ENCODE measurements at places on chromosomes 4 and X. TPM values are rescaled to one million over a fixed set of nuclear protein-coding genes. Genes with fewer than 3 reads are reported as not detected.

AFF2 gene
- total RNA-seq = 3.2 TPM

BST1 gene
- total RNA-seq = 1.8 TPM

ADAM29 gene
- not detected for total RNA-seq

KCND1 gene
- total RNA-seq = 3.3 TPM

PRRG3 gene
- total RNA-seq = not detected

DRD5 gene
- not detected for total RNA-seq

PPEF2 gene
- total RNA-seq = not detected

TNMD gene
- not detected for total RNA-seq

GATA1 gene
- total RNA-seq = not detected

GAGE12E gene
- total RNA-seq = not detected

DNA sequence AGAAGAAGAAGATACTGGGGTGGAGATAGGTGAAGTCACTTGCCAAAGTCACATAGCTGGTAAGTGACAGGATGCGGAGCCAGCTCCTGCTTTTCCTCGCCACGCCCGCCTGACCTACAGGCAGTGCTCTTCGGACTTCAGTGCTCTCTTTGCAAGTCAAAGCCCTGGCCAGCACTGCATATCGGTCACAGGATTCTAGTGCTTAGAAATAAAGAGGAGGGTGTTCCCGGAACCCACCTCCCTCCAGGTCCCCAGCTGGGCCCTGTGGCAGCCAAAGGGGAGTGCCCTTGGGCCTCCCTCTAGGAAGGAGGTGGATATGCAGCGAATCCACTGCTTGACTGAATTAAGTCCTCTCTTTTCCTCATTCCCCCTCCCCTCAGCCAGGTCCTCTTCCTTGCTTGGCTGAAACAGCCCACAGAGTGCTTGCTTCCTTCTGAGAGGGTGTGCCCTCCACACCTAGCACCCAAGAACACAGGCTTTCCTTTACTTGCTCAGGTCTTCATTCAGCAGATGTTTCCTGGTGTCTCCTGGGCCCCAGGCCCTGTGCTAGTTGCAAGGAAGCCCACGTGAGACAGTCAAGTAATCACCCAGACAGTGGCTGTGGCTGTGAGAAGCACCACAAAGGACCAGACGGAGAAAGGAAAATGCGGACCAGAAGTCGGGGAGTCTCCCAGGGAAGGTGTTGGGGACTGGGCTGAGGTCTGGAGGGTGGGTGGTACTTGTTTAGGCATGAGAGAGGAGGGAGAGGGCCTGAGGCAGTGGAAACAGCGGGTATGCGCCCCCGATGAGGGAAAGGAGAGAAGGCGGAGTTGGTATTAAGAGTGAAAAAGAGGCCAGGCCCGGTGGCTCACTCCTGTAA is 14.0 kb upstream of the HMGB3 start:
- H3K36me3 ChIP-seq = no peaks in the 10 kb centered on the region
- H3K27ac ChIP-seq = no peak overlapping the region
- no peak overlapping the region for H3K4me3 ChIP-seq
- H3K27me3 ChIP-seq = no peaks in the 10 kb centered on the region
- no peaks in the 10 kb centered on the region for H3K4me1 ChIP-seq

GRCh38 chrX:138690591-138690990 is 20.9 kb downstream of the FGF13 start:
- no peak overlapping the region for H3K27ac ChIP-seq
- H3K27me3 ChIP-seq = no peaks in the 10 kb centered on the region
- no peaks in the 10 kb centered on the region for H3K4me1 ChIP-seq
- H3K4me3 ChIP-seq = no peak overlapping the region
- no peak for DNase-seq

- DNase-seq = no peak
- no peaks in the 10 kb centered on the region for H3K4me1 ChIP-seq
- H3K36me3 ChIP-seq = no peaks in the 10 kb centered on the region
- H3K27ac ChIP-seq = no peak overlapping the region
Observed at GRCh38 chr4:172141025-172141424, 327.8 kb downstream of the GALNTL6 start.

DNA sequence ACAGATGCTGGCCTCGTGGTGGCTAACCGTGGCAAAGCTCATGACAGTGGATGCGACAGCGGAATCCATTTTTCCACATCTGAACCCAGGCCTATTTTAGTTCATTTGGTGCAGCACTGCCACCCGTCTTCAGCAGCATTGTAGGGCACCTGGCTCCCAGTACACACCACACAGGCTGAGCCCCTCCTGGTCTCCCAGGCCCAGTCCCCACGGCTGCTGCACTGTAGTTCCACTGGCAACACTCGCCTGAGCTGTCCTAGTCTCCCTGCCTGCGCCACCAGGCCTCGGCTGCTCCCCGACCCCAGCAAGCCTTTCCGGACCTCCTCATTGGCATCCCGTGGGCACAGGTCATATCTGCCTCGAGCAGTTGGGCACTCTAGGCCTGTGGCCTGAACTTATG is 76.2 kb downstream of the MTMR1 start:
- H3K27ac ChIP-seq = no peak overlapping the region
- H3K27me3 ChIP-seq = no peaks in the 10 kb centered on the region
- no peaks in the 10 kb centered on the region for H3K36me3 ChIP-seq
- no peak overlapping the region for H3K4me3 ChIP-seq

DNA sequence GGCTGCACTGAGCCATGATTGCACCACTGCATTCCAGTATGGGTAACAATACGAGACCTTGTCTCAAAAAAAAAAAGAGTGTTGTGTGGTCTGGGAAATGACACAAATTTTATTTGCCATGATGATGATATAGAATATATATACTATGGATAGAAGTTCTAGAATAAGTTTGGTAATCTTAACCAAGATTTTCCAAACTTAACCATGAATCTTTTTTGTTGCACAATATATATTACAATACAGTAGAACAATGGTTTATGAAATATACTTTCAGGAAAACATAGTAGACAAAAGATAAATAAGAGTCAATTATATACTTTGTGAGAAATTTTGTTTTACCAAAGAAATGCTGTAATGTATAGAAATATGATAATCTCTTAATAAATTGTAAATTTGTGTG is 34.8 kb downstream of the MFSD8 start:
- DNase-seq = no peak
- no peak overlapping the region for H3K27ac ChIP-seq
- no peaks in the 10 kb centered on the region for H3K4me1 ChIP-seq
- H3K27me3 ChIP-seq = no peaks in the 10 kb centered on the region

- no peaks in the 10 kb centered on the region for H3K36me3 ChIP-seq
- no peaks in the 10 kb centered on the region for H3K27me3 ChIP-seq
- H3K27ac ChIP-seq = no peak overlapping the region
- no peak for DNase-seq
- H3K4me1 ChIP-seq = no peaks in the 10 kb centered on the region
Observed at GRCh38 chr4:85488416-85488815, 13.5 kb downstream of the ARHGAP24 start.

GRCh38 chr4:85659610-85660218 is 184.8 kb downstream of the ARHGAP24 start:
- H3K4me1 ChIP-seq = no peaks in the 10 kb centered on the region
- no peak for DNase-seq
- no peaks in the 10 kb centered on the region for H3K27me3 ChIP-seq
- H3K27ac ChIP-seq = no peak overlapping the region

- peaks cover 16% of the 10 kb centered on the region for H3K4me1 ChIP-seq
- peaks cover 11% of the 10 kb centered on the region for H3K36me3 ChIP-seq
- no peaks in the 10 kb centered on the region for H3K27me3 ChIP-seq
- no peak for DNase-seq
- H3K27ac ChIP-seq = no peak overlapping the region
- no peak overlapping the region for H3K4me3 ChIP-seq
Observed at GRCh38 chr4:48639807-48640206, 140.3 kb downstream of the FRYL start.

- DNase-seq = no peak
- no peak overlapping the region for H3K4me3 ChIP-seq
- no peak overlapping the region for H3K27ac ChIP-seq
Observed at GRCh38 chrX:69144838-69145680, 20.2 kb downstream of the PJA1 start.

- no peaks in the 10 kb centered on the region for H3K4me1 ChIP-seq
- no peaks in the 10 kb centered on the region for H3K36me3 ChIP-seq
- H3K4me3 ChIP-seq = no peak within 1 kb of the TSS
- no peaks in the 10 kb centered on the region for H3K27me3 ChIP-seq
- peak; percentile 18 for DNase-seq
Observed at GRCh38 chr4:151276787-151277562, at the start of gene PRSS48. Gene PRSS48, plus strand, starts transcription at chr4:151277161. Its CDS starts 12 bp downstream, at chr4:151277173.

GRCh38 chrX:68079961-68080360 is 353.3 kb downstream of the OPHN1 start:
- no peak for DNase-seq
- H3K36me3 ChIP-seq = no peaks in the 10 kb centered on the region
- H3K4me3 ChIP-seq = no peak overlapping the region
- H3K4me1 ChIP-seq = no peaks in the 10 kb centered on the region

DNA sequence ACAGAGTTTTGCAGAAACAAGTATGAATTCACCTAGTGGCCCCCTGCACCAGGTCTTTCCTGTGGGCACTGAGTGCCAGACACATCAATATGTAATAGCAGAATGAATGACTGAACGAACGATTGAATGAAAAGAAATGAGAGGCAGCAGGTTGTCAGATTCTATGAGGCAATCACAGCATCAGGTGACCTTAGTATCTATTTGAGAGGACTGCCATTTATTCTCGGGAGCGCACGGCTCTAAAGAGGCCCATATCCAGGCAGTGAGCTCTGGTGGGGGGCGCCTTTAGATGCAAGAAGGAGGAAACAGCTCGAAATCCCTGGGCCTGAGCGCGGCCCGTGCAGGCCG is 528 bp upstream of the SLC25A4 start:
- peak overlapping the region; percentile 83 for H3K4me3 ChIP-seq
- peaks cover 3% of the 10 kb centered on the region for H3K36me3 ChIP-seq
- H3K27ac ChIP-seq = no peak overlapping the region
- H3K4me1 ChIP-seq = peaks cover 4% of the 10 kb centered on the region

GRCh38 chr4:10403633-10404445 is 53.4 kb downstream of the ZNF518B start:
- DNase-seq = no peak
- no peaks in the 10 kb centered on the region for H3K36me3 ChIP-seq
- H3K27ac ChIP-seq = no peak overlapping the region
- H3K4me3 ChIP-seq = no peak overlapping the region
- H3K27me3 ChIP-seq = no peaks in the 10 kb centered on the region

GRCh38 chr4:18109676-18110075 is 88.1 kb upstream of the LCORL start:
- no peaks in the 10 kb centered on the region for H3K36me3 ChIP-seq
- DNase-seq = no peak
- no peaks in the 10 kb centered on the region for H3K4me1 ChIP-seq
- H3K4me3 ChIP-seq = no peak overlapping the region

- no peak overlapping the region for H3K27ac ChIP-seq
- no peak overlapping the region for H3K4me3 ChIP-seq
- H3K27me3 ChIP-seq = peaks cover 13% of the 10 kb centered on the region
- no peaks in the 10 kb centered on the region for H3K36me3 ChIP-seq
- no peak for DNase-seq
Observed at GRCh38 chr4:109985993-109986974, 73.6 kb downstream of the EGF start.

GRCh38 chrX:9048801-9049200 is 14.9 kb upstream of the FAM9B start:
- no peaks in the 10 kb centered on the region for H3K36me3 ChIP-seq
- no peak for DNase-seq
- no peaks in the 10 kb centered on the region for H3K4me1 ChIP-seq

- H3K27ac ChIP-seq = no peak overlapping the region
- no peaks in the 10 kb centered on the region for H3K27me3 ChIP-seq
- no peak overlapping the region for H3K4me3 ChIP-seq
- no peak for DNase-seq
Observed at GRCh38 chrX:15319075-15319474, 3.6 kb upstream of the ASB11 start.

- H3K27ac ChIP-seq = no peak overlapping the region
- H3K36me3 ChIP-seq = no peaks in the 10 kb centered on the region
- no peak overlapping the region for H3K4me3 ChIP-seq
- H3K4me1 ChIP-seq = peaks cover 5% of the 10 kb centered on the region
Observed at GRCh38 chrX:9189286-9189685, 155.4 kb upstream of the FAM9B start.

- no peak overlapping the region for H3K27ac ChIP-seq
- H3K27me3 ChIP-seq = no peaks in the 10 kb centered on the region
- peaks cover 23% of the 10 kb centered on the region for H3K36me3 ChIP-seq
- peaks cover 32% of the 10 kb centered on the region for H3K4me1 ChIP-seq
- no peak for DNase-seq
- no peak overlapping the region for H3K4me3 ChIP-seq
Observed at GRCh38 chr4:184529283-184529682, 54.9 kb upstream of the IRF2 start.

- H3K4me3 ChIP-seq = no peak overlapping the region
- no peaks in the 10 kb centered on the region for H3K4me1 ChIP-seq
- DNase-seq = no peak
- no peak overlapping the region for H3K27ac ChIP-seq
Observed at GRCh38 chr4:114264877-114265291, 285.4 kb upstream of the ARSJ start.

GRCh38 chr4:13276357-13276756 is 207.8 kb downstream of the RAB28 start:
- no peaks in the 10 kb centered on the region for H3K36me3 ChIP-seq
- H3K27ac ChIP-seq = no peak overlapping the region
- no peak for DNase-seq
- no peaks in the 10 kb centered on the region for H3K4me1 ChIP-seq
- H3K27me3 ChIP-seq = no peaks in the 10 kb centered on the region

Measured in activated T-helper 2 cell treated with anti-CD3 and anti-CD28 coated beads, Interferon-gamma antibody, Interleukin-2, Interleukin-4, amounts not matched to agents 10 μg/mL and 5 μg/mL and 100 μg/mL, durations not matched to agents 14 hours and 24 hours and 36 hours (primary cell).